Panc1 (cell line): ENCODE measurements at places on chromosomes 3 and 15.

DNA sequence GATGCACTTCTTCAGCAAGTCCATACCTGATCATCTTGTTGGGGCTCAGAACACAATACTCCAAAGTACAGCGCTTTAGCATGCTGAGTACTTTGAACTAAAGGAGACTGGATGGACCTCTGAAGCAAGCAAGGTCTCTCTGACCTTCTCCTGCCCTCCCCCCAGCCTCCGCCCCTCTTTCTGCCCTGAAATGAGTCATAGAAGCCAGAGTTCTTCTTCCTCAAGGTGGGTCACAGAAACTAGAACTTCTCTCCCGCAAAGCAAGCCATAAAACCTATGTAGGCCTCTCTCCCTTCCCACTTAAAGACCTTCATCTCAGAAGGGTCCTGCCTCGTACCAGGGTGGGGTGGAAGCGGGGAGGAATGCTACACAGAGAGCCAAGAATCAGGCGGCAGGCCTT lies 230.5 kb upstream of the PROK2 start:
- H3K27ac ChIP-seq: no peak overlapping the region
- no peaks in the 10 kb centered on the region for H3K4me1 ChIP-seq
- no peaks in the 10 kb centered on the region for H3K36me3 ChIP-seq
- no peak overlapping the region for H3K4me3 ChIP-seq
- H3K27me3 ChIP-seq: no peaks in the 10 kb centered on the region; the same call in 1 of the 2 replicates

- H3K36me3 ChIP-seq: no peaks in the 10 kb centered on the region
- no peak overlapping the region for H3K27ac ChIP-seq
- H3K27me3 ChIP-seq: no peaks in the 10 kb centered on the region
- no peak overlapping the region for H3K4me3 ChIP-seq
- DNase-seq: no peak
These were observed 20.4 kb downstream of the SLC7A14 start for GRCh38 chr3:170565495-170565894.

DNA sequence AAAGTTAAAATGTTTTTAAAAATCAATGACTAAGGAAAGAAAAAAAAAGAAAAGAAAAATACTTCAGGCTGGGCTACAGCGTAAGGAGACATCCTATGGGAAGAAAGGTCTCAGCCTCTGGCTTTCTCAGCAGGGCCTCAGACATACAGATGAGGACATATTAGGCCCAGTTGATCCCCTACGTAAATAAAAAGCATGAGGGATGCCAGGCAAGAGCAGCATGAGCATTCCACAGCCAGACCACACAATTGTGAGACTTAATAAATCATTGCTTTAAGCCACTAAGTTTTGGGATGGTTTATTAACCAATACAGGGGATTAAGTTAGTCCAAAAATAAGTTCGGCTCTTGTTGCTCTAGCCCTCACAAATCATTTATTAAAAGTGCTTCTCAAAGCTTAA lies 394.1 kb upstream of the NECTIN3 start:
- no peaks in the 10 kb centered on the region for H3K27me3 ChIP-seq
- H3K27ac ChIP-seq: no peak overlapping the region
- no peaks in the 10 kb centered on the region for H3K36me3 ChIP-seq
- DNase-seq: no peak
- H3K4me3 ChIP-seq: no peak overlapping the region
- H3K4me1 ChIP-seq: no peaks in the 10 kb centered on the region

DNA sequence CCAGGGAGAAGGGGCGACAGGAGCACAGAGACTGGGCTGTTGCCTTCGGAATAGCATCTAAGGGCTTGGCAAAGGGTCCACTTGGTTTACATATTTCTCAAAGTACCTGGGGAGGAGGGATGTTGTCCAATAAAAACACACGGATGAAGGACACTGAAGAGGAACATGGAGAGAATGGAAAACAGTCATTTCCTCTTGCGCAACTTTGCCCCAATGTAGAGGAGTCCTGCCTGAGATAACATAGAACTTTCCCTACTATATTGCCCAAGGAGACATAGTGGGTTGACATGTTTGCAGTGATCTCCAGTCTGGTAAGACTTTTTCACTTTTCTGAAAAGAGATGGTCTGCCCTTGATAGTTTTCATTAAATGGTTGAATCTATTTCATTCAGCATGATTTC lies 468.8 kb upstream of the SUCLG2 start:
- no peak overlapping the region for H3K27ac ChIP-seq
- H3K36me3 ChIP-seq: no peaks in the 10 kb centered on the region
- DNase-seq: no peak
- H3K4me1 ChIP-seq: no peaks in the 10 kb centered on the region

- H3K27ac ChIP-seq: no peak overlapping the region
- peaks cover 11% of the 10 kb centered on the region for H3K36me3 ChIP-seq
- no peak overlapping the region for H3K4me3 ChIP-seq
- peaks cover 6% of the 10 kb centered on the region; the same call in 1 of the 2 replicates for H3K4me1 ChIP-seq
These were observed 2.9 kb downstream of the SMARCC1 start for GRCh38 chr3:47778746-47779145.

DNA sequence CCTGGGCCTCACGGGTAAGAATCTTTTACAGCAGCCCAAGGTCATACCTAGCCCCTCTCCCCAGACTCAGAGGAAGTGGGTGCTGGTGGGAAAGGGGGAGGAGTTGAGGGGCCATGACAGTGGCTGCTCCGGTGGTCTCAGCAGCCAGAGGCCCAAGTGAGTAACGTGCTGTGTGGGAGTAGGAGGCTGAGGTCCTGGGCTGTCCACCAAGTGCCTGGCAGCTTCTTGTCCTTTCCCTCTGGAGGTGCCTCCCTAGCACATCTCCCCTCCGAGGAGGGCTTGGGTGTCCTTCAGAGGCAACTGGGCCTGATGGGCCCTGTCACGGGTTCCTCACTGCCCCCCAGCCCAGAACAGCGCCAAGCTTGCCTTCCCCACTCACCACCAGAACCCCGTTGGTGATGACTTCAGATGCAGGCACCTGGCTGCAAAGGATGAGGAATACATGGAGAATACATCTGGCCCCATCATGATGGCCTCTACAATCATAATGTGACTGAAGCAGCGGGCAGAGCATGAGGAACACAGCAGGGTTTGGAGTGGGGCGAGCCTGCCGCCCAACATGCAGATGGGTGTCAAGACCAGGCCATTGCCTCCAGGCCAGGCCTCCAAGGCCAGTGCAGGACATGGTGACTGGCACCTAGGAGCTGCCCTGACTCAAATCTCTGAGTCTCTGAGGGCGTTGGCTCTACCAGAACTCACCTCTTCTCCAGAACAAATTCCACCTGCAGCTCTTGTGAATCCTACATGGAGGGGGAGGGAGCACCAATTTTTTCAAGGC lies 3.3 kb downstream of the PLA2G4F start:
- no peaks in the 10 kb centered on the region for H3K36me3 ChIP-seq
- no peak overlapping the region for H3K27ac ChIP-seq
- no peaks in the 10 kb centered on the region for H3K27me3 ChIP-seq
- no peak overlapping the region for H3K4me3 ChIP-seq

GRCh38 chr3:133943639-133944141 lies 48.0 kb upstream of the RAB6B start:
- H3K36me3 ChIP-seq: no peaks in the 10 kb centered on the region
- H3K4me1 ChIP-seq: peaks cover 62% of the 10 kb centered on the region
- H3K4me3 ChIP-seq: no peak overlapping the region
- DNase-seq: peak; percentile 54

DNA sequence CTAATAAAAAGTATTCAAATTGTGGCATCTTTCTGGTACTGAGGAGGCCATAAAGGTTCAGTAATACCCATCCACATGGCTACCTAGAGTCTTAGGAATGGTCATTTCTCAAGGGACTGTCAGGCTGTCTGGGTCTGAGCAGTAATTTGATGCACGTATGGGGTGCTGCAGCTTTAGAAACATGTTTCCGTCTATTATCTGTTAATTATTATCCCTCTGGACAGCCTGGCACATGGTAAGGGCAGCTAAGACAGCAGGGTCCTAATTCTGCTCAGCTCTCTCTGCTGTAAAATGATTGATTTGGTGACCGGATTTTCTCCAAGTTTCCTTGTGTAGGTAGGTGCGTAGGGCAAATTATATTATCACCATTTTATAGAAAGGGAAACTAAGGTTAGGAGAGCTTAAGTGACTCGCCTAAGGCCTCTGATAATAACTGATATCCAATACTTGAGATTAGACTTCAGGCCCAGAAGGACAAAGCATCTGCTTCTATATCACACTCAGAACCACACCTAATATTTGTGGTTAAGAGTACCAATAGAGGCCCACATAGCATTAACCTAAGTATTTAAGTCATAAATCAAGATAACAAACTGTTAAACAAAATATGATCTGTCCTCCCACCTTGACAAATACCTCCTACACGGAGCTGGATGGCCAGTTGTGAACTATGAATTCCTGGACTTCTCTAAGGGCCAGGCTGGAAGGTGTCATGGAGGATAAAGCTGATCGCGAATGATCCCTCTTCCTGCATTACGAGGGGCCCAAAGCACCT lies 2.9 kb upstream of the RAP2B start:
- no peak overlapping the region for H3K4me3 ChIP-seq
- H3K4me1 ChIP-seq: peaks cover 8% of the 10 kb centered on the region
- H3K36me3 ChIP-seq: no peaks in the 10 kb centered on the region
- no peak for DNase-seq
- H3K27ac ChIP-seq: peak overlapping the region; percentile 46; the same call in 1 of the 2 replicates
- H3K27me3 ChIP-seq: no peaks in the 10 kb centered on the region

DNA sequence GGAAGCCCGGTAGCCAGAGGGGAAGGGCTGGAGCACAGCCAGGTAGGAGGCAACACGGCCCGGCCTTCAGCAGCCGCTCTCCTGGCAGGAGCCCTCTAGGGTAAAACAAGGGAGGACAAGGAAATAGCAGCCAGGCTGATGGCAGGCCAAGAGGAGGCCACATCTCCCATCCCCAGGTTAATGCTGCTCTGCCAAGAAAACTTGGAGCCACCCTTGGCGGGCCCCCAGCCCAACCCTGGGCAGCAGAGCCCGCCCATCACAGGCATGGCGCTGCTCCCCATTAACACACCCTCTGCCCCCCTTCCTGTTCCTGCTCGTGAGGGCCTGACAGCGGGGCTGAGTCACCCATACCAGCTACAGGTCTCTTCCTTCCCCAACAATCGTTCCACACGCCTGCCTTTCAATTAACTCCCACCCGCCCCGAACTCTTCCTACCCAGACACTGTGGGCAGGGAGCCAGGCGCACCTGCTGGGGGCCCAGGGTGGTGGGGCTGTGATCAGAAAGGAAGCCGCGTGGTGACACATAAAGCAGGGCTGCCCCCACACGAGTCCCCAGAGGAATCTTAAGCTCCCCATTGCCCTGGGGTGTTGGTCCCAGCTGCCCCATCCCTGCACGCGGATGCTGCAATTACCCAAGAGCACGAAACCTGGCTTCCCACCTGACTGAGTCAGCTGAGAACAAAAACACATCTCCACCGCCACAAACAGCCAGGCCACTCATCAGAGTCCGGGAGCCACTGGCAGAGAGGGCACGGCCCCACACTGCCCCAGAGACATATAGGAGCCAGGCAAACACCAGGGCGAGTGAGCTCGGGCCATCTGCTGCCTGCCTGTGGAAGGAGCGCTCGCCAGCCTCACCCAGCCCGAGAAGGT lies at the start of gene C15orf62:
Gene C15orf62, plus strand, starts transcription at position 707 of the 873 bp plus-strand sequence. CDS start 516 bp downstream, outside the sequence.
- no peak within 1 kb of the TSS for H3K4me3 ChIP-seq
- no peaks in the 10 kb centered on the region for H3K27me3 ChIP-seq
- H3K4me1 ChIP-seq: peaks cover 40% of the 10 kb centered on the region
- DNase-seq: no peak
- H3K27ac ChIP-seq: no peak within 1 kb of the TSS
- H3K36me3 ChIP-seq: no peaks in the 10 kb centered on the region

- H3K4me3 ChIP-seq: no peak overlapping the region
- H3K36me3 ChIP-seq: no peaks in the 10 kb centered on the region
- DNase-seq: no peak
- no peaks in the 10 kb centered on the region for H3K27me3 ChIP-seq
- H3K27ac ChIP-seq: no peak overlapping the region
These were observed 41.0 kb downstream of the OCA2 start for GRCh38 chr15:28058082-28058481.

GRCh38 chr3:67388738-67389137 lies 265.7 kb downstream of the SUCLG2 start:
- no peak overlapping the region for H3K4me3 ChIP-seq
- no peak overlapping the region for H3K27ac ChIP-seq
- no peaks in the 10 kb centered on the region for H3K4me1 ChIP-seq
- no peaks in the 10 kb centered on the region for H3K36me3 ChIP-seq
- no peak for DNase-seq
- H3K27me3 ChIP-seq: no peaks in the 10 kb centered on the region

GRCh38 chr3:12829886-12830784 lies 11.2 kb downstream of the RPL32 start:
- DNase-seq: no peak
- no peaks in the 10 kb centered on the region for H3K27me3 ChIP-seq
- peaks cover 11% of the 10 kb centered on the region for H3K36me3 ChIP-seq
- no peak overlapping the region for H3K27ac ChIP-seq
- no peaks in the 10 kb centered on the region for H3K4me1 ChIP-seq
- H3K4me3 ChIP-seq: no peak overlapping the region

DNA sequence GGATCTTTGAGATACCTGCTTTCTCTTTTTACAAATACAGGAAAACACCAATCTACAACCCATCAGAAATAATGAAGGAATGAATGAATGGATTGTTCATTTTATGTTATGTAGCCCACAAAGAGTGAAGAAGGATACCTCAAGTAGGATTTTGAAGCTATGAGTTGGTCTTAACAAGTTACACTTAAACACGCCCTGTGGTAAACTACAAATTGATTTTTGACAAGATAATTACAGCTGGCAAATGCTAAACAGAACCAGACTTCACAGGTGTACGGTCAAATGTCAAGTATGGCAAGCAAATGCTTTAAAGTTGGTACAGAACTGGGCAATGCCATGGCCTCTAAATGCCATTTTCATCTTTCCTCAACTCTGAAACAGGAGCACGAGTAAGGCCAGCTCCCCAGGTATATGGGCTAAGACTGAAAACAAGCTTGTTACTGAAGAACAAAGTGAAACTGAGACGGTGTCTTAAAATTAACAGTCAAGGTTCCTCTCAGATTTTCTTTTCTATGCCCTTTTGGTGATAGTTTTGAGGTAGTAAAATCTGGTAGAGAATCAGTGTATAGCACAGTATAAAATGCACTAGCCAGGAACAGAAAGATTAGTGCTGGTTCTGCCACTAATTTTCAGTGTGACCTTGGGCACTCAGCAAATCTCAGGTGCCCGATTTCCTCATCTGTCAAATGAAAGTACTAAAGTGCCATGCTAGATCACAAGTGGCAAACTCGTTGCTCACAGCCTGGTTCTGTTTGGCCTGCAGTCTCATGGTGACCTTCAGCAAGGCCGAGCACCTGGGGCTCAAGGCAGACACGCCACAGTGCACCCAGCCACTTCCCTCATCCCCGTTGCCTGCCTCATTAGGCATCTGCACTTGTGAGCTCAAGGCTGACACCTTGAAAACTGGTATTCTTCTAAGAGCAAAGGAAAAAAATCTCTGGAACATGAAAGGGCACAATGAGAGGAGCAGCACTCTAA lies 9.5 kb downstream of the RUVBL1 start:
- H3K27ac ChIP-seq: no peak overlapping the region
- no peaks in the 10 kb centered on the region for H3K4me1 ChIP-seq
- no peaks in the 10 kb centered on the region for H3K27me3 ChIP-seq
- no peak overlapping the region for H3K4me3 ChIP-seq
- H3K36me3 ChIP-seq: peaks cover 46% of the 10 kb centered on the region

DNA sequence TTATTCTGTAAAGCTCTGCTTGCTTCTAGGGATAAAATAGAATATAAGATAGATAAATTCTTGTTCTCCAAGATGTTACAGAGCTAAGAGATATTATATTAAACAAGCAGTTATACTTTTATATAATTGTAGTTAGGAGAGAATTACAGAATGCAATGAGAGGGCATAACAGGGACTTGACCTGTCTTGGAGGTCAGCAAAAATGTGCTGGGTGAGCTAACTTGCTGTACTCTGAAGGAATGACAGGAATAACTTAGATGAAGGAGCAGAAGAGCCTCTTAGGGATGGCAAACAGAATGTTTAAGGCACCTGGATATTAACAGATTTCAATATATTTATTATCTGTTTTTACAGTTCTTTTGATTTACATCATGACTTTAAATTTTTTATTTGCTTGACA lies 33.2 kb downstream of the ZNF654 start:
- no peaks in the 10 kb centered on the region for H3K27me3 ChIP-seq
- H3K4me1 ChIP-seq: no peaks in the 10 kb centered on the region
- no peak for DNase-seq
- H3K36me3 ChIP-seq: no peaks in the 10 kb centered on the region
- H3K27ac ChIP-seq: no peak overlapping the region
- no peak overlapping the region for H3K4me3 ChIP-seq
